ENCODE measurements at places on chromosomes 5 and 9.

- no peak for DNase-seq
Observed at GRCh38 chr5:33612386-33612785, 171.6 kb downstream of the TARS1 start.

- DNase-seq: no peak
Observed at GRCh38 chr9:20512636-20513035, 109.7 kb downstream of the MLLT3 start.

GRCh38 chr5:67215519-67216471 lies 19.2 kb upstream of the CD180 start:
- peak; percentile 82 for DNase-seq

- no peak for DNase-seq
Observed at GRCh38 chr5:15966066-15966640, 213.4 kb downstream of the MARCHF11 start.

DNA sequence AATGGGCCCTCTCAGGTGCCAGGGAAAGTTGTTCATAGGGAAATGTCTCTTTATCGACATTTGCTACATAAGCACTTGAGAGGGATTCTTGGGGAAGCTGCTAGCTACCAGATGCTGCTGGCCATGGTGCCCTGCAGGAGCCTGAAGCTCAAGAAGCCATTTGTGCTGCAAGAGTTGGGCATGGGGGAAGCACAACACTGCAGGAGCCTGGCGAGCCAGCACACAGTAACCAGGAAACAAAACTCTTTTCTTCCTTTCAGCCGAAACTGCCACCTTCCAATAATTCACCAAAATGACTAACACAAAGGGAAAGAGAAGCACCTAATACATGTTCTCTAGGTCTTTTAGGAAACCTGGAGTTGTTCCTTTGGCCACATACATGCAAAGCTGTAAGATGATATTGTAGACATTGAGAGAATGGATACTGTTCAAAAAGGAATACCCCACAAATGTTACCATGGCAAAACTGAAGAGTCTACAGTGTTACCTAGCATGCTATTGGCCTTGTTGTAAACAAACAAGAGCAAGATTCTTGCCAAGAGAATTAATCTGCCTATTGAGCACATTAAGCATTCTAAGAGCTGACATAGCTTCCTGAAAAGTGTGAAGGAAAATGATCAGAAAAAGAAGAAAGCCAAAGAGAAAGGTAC lies 26.1 kb upstream of the LARP1 start:
- no peak for DNase-seq

- DNase-seq: no peak
Observed at GRCh38 chr5:74950836-74951515, 84.8 kb upstream of the FAM169A start.

GRCh38 chr9:90940280-90940679 lies 138.7 kb downstream of the SYK start:
- no peak for DNase-seq

GRCh38 chr5:89105836-89106235 lies 222.9 kb upstream of the MEF2C start:
- no peak for DNase-seq

GRCh38 chr9:13535141-13535540 lies 255.6 kb upstream of the MPDZ start:
- no peak for DNase-seq

DNA sequence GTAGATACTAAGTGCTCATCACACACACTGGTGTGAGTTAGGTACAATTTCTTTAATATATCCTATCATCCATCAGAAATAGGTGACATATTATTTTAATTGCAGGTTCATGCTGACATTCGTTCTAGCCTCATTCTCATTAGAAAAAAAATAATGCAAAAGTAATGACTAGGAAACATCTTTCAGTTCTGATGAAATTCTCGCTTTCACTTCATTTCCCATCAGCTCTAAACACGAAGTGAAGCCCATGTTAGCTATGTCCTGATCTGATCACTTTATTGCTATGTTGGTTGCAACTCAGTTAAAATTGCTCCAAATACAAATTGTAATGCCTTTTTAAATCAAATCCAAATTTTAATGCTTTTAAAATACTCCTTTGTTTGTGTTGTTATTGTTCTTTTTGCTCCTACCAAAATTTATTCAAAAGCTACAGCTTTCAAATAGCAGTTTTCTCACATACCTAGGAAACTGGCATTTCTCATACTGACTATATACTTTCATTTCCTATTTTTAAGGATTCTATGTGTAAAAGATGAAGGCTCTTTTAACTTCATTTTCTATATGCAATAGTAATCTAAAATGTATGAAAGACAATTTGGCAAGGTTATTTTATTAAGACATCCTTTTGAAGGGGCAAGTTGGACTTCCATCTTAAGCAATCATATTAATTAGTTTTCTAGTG lies 1237.8 kb upstream of the ACO1 start:
- DNase-seq: no peak

DNA sequence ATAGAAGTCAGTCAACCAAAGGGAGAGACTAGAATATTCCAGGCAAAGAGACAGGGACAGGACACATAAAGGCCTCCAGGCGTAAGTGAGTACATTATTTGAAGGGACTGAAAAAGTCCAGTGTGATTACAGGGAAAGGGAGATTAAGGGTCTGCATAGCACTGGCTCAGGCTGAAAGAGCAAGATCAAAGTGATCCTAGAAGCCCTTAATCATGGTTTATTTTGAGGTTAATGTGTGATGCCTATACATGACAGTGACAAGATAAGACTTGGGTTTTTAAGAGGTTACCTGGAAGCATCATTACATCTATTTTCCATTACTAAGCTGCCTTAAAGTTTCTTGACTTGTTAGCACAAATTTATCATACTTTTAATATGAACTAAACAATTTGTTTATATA lies 25.8 kb downstream of the LMBRD2 start:
- no peak for DNase-seq

- DNase-seq: no peak
Observed at GRCh38 chr5:141778206-141778605, 96.2 kb upstream of the ARAP3 start.

DNA sequence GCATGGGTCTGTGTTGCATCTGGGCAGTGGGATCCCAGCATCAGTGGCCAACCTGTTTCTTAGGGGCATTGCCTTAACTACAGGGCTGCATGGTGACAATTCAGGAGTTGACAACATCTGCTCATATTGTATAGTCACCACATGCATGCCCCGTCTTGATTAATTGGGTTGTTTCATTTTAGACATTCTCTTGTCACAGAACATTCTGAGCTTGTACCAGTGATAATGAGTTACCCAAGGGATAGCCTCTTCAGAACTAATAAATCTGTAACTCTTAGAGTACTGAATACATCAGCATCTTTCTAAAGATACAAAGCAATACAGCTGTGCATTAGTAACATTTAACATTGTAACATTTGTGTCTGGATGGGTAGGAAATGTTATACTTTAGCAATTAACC lies 426.5 kb upstream of the CD180 start:
- DNase-seq: no peak

DNA sequence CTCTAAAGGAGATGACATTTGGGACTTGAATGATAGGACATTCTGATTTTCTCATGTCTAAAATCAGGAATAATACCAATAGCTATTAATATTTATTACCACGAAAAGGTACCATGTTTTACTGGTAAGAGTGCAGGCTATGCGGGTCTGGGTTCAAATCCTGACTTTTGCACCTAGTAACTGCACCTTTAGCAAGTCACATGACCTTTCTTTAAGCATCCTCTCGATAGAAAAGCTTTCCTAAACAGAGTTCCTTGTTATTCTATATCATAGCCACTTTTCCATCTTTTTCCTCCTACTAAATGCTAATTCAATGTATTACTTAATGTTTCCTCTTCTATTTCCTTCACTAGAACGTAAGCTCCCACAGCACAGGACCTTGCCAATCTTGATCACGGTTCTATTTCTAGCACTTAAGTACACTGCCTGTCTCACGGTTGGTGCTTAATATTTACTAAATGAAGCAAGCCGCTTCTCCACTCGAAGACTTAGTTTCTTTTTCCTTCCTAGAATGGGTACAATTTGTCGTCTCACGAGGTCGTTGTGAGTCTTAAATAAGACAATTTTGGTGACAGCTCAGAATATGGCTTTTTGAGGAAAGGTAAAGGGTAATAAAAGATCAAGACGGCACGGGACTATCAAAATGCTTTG lies 816 bp downstream of the RBM18 start:
- DNase-seq: peak; percentile 4

GRCh38 chr5:154268073-154268472 lies 77.5 kb downstream of the GALNT10 start:
- DNase-seq: no peak
